Stimulated activated CD4-positive, alpha-beta T cell treated with anti-CD3 and anti-CD28 coated beads, TNF-alpha, amount 100 ng/mL, for 24 hours (primary cell): ENCODE measurements at places on chromosomes 4 and X.

- DNase-seq: no peak
Measured at GRCh38 chrX:153414856-153415510, 3.7 kb downstream of the ZFP92 start.

DNA sequence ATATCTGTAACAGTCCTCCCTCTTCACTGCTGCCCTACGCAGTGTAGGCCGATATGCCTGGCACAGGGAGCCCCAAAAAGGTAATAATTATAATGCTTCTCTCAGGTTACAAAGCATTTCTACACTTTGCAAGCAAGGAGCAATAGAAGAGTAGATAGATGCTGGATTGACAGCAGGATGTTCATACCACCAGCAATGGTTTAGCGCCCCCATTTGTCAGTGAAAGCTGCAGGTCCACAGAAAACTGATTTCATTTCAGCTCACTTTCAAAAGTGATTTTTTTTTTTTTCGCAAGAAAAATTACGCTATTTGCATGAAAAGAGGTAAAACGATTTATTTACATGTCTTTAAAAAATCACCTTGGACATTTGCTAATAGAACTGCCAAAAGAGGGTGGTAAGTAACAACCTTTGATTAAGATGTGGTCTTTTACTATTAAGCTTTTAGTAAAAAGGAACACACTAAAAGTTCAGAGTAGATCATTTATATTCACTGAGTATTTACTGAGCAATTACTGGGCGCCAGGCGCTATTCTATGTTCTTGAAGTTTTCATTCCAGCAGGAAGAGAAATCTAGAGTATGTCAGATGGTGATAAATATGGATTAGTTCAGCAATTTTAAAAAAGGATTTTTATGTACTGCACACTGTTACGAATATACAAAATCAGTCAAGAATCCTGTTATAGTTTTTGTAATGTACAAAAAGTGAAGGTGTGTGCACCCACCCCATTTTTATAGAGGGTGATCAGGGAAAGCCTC, 34.4 kb downstream of the HPF1 start:
- DNase-seq: no peak

DNA sequence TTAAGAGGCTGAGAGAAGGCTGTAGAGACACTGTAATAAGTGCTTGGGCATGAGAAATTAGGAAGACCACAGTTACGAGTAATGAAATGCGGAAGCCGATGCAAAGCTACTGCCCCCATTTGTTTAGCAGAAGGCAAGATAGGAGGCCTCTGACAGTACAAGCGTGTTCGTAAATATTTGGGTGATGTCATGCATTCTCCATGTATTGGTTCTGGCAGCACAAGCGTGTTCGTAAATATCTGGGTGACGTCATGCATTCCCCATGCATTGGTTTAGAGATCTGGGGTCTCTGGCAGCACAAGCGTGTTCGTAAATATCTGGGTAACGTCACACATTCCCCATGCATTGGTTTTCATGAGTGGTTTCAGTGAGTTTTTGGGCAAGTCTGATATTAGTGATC, 661.5 kb upstream of the FRG1 start:
- no peak for DNase-seq

GRCh38 chrX:31931225-31931624, 859.4 kb upstream of the FTHL17 start:
- no peak for DNase-seq

DNA sequence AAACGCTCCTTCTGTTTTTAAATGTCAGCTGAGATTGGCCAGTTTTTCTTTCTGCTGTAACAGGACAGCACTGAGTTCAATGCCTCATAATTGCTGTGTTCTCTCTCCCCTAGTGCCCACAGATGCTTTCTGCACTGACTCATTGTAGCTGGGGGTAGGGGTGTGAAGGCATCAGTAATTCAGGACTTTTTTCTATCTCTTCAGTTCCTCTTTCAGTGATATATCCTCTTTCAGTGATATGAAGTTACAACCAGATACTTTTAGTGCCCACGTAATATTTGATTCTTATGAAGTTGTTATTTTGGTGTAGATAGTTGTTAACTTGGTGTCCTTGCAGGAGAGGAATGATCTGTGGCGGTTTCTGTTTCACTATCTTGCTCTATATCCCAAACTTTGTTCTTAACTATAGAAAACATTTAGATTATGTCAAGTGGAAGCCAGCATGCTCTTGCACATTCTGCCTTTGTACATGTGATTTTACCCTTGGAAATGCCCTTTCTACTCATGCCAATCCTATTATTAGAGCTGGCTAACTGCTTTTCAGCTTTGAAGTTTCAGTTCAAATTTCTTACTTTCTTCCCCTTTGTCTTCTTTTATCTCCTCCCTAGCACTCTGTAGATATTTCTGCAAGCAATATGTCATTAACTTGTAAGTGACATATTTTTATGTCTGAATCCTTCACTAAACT, 1258.4 kb downstream of the FAM133A start:
- DNase-seq: no peak

DNA sequence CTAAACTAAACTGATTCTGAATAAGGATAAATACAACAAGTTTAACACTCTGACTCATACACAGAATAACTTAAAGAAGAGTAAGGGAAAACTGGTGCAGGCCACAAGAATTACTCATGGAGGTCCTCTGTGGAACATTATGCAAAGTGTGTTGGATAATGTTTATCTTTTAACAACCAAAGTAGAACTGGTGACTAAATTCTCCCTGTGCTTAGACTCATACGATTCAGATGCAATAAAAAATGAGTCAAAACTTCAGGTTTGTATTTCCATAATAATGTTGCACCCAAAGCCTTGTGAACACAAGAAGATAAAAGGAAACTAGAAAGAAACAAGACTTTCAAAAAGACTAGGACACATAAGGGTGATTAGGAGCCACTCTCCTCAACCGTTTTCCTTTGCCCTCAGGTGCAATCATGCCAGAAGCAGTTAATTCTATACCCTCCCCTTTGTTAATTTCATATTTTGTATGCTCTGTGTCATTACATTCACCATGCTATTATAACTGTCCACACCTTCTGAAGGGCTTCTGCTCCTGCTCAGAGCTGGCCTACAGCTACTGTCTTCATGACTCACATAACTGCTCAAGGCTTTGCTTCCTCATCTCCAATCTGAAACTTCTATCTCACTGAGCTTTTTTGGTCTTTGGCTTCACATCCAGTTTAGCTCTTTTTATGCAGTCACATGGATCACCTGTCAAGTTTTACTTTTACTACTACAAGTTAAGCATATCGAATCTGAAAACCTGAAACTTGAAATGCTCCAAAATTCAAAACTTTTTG, 60.2 kb downstream of the KCNIP4 start:
- DNase-seq: no peak

GRCh38 chr4:6885953-6886557, 23.6 kb upstream of the TBC1D14 start:
- no peak for DNase-seq

- DNase-seq: no peak
Measured at GRCh38 chr4:2733844-2734574, 22.1 kb downstream of the TNIP2 start.

DNA sequence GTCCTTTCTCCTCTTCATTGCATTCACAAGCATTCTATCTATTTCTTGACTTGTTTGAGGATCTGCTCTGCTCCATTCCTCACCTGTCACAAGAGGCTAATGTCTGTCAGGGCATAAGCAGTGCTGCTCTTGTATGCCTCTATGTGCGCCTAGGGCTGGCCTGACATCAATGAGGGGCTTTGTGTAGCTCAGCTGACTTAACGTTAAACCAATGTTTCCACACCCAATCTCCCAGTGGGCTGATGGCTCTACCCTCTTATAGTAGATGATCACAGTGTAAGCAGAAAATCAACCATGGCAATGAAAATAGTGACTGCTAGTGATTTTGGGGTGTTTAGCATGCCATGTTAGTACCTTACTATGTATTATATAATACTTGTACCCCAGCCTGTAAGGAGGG, 139.0 kb downstream of the UNC5C start:
- no peak for DNase-seq

DNA sequence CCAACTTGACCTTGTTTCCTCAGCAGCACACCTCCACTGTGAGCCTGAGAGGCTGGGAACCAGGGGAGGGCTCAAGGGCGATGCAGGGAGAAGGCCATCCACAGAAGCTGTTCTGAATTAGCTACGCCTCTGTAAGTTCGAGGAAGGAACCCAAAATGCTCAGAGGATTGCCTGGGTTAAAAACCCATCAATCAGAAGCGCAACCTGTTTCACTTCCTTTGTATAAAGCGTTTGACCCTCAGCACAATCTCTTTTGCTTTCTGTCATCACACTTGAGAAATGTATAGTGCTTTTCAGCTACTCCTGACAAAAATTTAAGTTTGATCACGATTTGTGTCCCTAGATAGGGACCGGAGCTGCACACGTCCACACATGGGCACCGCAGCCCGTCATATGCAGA, 48.0 kb upstream of the MAP3K15 start:
- no peak for DNase-seq

DNA sequence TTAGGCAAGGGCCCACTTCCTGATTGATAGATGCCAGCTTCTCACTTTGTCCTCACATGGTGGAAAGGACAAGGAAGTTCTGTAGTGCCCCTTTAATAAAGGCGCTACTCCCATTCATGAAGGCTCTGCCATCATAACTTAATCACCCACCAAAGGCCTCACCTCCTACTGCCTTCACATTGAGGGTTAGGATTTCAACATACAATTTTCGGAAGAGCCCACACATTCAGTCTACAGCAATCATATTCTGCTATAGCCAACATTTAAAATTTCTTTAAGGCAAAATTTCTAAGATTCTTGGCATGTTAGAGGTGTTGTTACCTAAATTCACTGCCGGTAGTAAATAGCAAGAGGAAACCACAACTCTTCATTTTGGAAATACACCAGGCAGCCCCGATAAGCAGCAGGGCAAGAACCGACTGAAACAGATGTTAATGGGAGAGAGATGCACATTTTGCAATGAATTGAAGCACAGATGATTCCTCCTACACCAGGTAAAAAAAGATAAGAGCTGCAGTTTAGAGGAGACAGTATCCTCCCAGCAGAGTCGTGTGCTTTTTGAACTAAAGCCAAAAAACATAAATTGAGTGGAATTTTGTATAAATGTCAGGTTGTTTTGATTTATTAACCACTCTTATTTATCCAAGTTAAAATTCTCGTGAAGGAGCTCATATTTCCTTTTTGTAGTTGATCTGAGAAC, 594.9 kb downstream of the KCTD8 start:
- no peak for DNase-seq

DNA sequence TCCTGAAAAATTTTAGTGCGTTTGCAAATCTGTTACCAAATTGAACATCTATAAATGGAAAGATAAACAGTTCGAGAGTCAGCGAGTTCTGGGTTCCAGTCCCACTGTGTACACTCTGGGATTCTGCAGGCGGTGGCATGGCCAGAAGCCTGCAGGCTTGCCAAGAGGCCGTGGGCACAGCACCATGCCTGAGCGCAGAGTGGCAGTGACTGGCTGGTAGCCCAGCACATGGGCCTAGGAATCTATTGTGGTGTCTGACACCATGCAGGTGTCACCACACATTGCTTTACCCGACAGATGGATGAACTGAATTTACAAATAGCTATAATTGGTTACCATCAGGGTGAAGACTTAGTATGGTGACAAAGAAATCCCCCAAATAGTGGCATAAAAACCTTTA, 71.7 kb upstream of the TLR3 start:
- no peak for DNase-seq

- no peak for DNase-seq
Measured at GRCh38 chr4:52266537-52267137, 215.5 kb downstream of the SPATA18 start.

GRCh38 chrX:119880076-119880475, 8.4 kb downstream of the NDUFA1 start:
- no peak for DNase-seq

DNA sequence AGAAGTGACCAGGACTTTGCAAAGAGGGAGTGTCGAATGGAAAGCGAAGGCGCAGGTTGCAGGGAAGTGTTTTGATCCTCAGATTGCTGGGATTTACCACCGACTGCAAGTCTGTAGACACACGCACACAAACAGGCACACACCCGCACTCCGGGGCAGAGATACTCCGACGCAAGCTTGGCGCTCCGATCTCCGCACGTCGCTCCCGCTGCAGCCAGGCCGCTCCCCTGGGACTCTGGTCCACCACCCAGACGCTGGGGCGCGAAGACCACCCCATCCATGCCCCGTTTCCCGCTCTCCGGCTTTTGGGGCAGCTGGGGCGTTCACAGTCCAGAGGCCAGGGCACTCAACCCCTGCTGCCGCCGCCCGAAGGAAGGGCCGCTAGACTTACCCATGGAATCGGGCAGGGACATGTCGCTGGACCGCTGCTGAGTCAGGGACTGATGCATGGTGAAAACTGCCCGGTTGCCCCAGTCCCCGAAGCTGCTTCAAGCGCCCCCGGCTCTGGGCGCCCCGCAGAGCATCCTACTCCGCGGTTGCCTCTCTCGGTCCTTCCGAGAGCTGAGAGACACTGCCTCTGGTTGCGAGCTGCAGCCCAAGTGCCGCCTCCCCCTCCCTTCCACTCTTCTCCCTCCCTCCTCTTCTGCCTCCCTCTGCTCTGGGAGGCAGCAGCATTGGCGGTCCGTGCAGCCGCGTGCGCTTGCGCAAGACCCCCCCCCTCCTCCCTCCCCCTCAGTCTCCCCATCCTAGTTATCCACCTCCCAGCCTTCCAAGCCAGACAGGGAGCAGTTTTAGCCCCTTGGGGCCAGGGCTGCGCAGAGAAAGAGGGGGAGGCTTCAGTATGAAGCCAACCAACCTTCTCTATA, at the start of gene TMEM255A:
Gene TMEM255A (minus strand): TSS at position 601 of the 866 bp plus-strand sequence. CDS start 152 bp downstream, at position 449.
- no peak for DNase-seq

DNA sequence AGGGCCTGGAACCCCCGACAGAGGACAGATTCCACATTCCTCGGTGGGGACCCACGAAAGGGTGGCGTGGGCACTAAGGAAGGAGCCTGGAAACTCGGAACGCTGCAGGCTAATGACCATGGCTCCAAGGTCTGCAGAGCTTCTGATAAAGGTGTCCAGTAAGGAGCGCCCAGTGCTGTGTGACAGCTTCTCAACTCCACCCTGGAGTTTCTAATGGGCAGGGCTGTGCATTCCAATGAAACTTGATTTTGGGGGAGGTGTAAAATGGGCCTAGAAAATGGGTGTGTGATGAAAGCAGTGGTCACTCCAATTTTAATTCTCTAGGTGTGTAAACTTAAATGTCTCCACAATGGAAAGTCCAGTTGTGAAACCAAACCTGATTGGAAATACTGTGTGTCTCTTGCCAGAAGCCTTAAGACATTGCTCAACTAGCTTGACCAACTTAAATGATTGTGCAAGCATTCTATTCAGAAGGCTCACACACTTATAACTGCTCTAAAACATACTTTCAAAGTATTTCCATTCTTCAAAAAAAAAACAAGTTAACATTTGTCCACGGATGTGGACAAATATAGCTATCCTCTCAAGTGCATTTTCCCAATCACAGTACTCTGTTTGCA, 52.1 kb downstream of the XAGE2 start:
- DNase-seq: no peak

- DNase-seq: no peak
Measured at GRCh38 chr4:37068580-37068979, 176.0 kb upstream of the NWD2 start.

DNA sequence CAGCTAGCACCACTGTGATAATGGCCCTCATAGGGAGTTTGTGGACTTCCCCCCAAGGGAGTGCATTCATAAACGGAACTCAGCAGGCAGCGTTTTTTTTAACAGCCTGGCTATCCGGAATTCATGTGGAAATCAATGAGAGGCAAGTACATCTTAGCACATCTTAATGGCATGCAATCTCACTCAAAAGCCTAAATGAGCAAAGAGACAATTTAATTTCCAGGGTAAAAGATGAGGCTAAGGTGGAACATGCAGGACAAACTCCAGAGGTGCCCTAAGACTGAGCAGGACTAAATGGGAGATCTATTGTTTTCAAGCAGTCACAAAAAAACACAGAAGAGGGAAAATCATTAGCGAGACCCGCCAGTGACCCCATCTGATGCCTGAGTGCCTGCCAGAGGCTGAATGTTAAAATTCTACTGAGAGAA, 243.5 kb upstream of the KCNIP4 start:
- DNase-seq: no peak

GRCh38 chr4:118351851-118352827, 664 bp downstream of the PRSS12 start:
- DNase-seq: no peak
